ENCODE measurements at places on chromosomes 1 and 21.

DNA sequence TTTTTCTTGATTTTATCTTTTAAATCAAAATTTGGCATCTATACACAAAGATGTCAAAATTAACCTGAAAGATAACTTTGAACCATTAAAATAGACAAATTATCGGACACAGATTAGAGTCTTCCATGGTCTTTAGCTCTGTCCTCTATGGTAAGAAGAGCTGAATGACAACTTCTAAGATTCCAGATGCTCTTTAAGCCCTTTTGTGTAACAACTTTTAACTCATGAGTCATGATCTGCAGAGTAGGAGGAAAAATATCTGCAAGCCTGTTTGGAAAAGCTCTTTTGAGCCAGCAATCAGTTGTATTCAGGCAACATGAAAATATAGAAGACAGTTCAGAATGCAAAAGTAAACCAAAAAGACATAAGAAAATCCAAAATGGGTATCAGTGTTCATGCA lies 37.8 kb downstream of the TTC13 start:
- DNase-seq: no peak

DNA sequence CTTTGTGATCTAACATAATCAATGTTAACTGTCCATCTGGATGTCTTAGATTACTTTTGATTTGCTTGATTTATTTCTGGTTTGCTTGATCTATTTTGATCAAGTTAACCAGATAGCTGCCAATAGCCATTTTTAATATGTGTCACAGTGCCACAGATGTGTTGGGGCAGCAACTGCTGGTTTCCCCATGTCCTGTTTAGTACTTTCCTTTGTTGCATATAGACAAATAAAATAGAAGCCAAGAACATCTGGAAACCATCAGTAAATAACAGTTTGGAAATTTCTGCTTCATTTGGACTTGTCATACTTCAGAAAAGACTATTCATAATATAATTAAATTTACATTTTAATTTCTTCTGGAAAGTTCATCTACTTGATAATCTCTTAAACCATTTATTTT lies 145.6 kb upstream of the C21orf91 start:
- DNase-seq: no peak

DNA sequence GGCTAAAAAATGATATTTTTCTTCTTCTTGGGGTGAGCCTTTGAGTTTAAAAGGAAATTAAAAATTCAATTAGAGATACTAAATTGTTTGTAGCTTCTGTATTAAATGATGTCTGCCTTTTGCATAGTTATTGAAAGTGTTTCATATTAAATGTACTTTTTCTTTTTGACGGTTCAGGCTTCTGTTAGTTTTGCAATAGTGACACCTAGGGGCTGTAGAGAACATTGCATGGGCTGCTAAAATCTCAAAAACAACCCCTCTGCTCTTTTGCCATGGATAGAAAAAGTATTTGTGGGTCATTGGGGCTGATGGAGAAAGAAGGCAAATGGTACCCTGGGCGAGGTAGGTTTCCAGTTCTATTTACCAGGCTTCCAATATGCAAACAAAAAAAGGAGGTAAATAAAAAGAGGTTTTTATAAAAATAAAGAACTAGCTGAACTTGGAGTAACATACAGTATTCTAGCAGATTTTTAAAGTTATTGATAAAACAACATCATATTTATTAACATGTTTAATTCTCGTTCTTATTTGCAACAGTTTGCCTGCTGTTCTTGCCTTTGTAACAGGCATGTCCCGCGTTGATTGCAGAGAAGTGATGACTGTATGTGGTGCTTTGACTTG lies 115.4 kb upstream of the HOOK1 start:
- peak; percentile 27 for DNase-seq

- DNase-seq: no peak
Observed at GRCh38 chr1:55334160-55334559, 119.0 kb upstream of the USP24 start.

- no peak for DNase-seq
Observed at GRCh38 chr1:43565600-43566360, 35.1 kb downstream of the PTPRF start.

GRCh38 chr1:26828411-26828991 lies 2.0 kb downstream of the ZDHHC18 start:
- no peak for DNase-seq

GRCh38 chr1:96104906-96105305 lies 616.7 kb upstream of the PTBP2 start:
- no peak for DNase-seq

DNA sequence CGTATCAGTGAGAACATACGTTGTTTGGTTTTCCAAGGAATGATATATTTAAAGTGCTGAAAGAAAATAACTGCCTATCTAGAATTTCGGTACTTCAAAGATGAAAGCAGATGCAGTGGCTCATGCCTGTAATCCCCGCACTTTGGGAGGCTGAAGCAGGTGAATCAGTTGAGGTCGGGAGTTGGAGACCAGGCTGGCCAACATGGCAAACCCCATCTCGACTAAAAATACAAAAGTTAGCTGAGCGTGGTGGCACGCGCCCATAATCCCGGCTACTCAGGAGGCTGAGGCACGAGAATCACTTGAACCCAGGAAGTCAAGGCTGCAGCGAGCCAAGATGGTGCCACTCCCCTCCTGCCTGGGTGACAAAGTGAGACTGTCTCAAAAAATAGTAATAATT lies 16.4 kb downstream of the CD244 start:
- DNase-seq: no peak

DNA sequence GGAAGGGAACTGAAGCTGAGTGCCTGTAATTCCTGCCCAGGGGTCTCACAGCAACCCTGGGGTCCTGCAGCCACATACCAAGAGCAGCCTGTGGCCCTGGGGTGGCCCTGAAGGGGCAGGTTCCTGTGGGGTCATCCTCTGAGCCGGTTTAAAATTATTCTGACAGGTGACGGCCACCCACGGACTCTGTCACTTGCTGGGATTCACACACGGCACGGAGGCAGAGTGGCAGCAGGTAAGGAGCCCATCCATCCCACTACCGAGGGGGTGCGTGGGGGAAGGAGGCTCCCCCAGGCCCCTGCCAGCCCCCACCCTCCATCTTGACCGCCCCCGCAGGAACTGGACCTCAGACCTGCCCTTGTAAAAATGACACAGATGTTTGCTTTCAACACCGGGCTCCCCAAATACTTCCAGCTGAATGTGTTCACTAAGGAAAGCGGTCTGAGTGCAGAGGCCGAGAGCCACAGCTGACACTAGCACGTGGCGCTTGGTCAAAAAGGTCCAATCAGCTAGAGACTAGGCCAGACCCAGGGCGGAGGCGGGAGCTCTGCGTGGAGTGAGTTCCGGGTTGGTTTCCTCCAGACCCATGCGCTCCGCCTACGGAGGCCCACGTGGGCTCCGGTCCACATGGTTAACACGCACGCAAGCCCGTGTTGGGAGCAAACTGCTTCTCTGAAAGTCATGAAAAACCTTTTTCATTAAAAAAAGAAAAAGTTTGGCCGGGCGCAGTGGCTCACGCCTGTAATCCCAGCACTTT lies 10.0 kb downstream of the YBEY start:
- DNase-seq: no peak

DNA sequence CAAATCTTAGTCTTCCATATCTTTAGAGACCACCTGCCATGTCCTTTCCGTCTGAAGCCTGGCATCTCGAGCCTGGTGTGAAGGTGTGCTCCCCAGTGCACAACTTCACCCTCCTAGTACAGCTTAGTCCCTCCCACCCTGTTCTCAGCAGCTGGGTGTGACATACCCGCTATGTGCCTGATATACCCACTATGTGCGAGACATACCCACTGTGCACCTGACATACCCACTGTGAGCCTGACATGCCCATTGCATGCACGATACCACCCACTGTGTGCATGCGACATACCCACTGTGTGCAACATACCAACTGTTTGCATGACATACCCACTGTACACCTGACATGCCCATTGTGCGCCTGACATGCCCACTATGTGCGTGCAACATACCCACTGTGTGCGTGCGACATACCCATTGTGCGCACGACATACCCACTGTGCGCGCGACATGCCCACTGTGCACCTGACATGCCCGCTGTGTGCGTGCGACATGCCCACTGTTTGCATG lies 3.0 kb upstream of the RRP1 start:
- no peak for DNase-seq

- DNase-seq: no peak
Observed at GRCh38 chr1:203296460-203297073, 8.8 kb upstream of the BTG2 start.

DNA sequence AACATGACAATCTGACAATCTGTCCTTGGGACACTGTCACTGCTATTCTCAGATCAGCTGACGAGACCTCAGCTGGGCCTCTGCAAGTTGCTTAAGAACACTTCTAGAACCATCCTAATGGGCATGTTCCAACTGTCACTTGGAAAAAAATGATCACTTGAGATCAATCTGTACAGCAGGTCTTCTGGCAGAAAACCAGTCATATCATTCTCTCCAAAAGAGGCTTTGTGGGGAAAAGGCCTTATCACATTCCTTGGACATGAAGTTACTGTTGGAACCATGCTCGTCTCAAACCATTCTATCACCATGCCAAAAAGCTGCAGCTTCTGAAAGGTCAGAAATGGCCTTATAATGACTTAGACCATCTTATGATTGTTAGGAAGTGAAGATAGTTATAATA lies 744.2 kb downstream of the USP25 start:
- no peak for DNase-seq

DNA sequence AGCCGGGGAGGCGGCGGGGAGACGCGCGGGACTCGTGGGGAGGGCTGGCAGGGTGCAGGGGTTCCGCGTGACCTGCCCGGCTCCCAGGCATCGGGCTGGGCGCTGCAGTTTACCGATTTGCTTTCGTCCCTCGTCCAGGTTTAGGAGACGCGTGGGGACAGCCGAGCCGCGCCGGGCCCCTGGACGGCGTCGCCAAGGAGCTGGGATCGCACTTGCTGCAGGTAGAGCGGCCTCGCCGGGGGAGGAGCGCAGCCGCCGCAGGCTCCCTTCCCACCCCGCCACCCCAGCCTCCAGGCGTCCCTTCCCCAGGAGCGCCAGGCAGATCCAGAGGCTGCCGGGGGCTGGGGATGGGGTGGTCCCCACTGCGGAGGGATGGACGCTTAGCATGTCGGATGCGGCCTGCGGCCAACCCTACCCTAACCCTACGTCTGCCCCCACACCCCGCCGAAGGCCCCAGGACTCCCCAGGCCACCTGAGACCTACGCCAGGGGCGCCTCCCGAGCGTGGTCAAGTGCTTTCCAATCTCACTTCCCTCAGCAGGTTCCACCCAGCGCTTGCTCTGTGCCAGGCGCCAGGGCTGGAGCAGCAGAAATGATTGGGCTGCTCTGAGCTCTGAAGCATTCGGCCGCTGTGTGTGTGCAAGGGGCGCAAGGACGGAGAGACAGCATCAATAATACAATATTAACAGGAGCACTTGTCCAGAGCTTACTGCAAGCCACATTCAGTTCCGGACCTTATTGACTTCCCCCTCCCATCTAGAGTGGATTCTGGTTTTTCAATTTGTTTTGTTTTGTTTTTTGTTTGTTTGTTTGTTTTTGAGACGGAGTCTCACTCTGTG lies 10.3 kb downstream of the SIM2 start:
- DNase-seq: no peak

GRCh38 chr1:167291539-167292185 lies 71.0 kb downstream of the POU2F1 start:
- DNase-seq: no peak

- no peak for DNase-seq
Observed at GRCh38 chr1:20962576-20963258, 175.6 kb upstream of the HP1BP3 start.

DNA sequence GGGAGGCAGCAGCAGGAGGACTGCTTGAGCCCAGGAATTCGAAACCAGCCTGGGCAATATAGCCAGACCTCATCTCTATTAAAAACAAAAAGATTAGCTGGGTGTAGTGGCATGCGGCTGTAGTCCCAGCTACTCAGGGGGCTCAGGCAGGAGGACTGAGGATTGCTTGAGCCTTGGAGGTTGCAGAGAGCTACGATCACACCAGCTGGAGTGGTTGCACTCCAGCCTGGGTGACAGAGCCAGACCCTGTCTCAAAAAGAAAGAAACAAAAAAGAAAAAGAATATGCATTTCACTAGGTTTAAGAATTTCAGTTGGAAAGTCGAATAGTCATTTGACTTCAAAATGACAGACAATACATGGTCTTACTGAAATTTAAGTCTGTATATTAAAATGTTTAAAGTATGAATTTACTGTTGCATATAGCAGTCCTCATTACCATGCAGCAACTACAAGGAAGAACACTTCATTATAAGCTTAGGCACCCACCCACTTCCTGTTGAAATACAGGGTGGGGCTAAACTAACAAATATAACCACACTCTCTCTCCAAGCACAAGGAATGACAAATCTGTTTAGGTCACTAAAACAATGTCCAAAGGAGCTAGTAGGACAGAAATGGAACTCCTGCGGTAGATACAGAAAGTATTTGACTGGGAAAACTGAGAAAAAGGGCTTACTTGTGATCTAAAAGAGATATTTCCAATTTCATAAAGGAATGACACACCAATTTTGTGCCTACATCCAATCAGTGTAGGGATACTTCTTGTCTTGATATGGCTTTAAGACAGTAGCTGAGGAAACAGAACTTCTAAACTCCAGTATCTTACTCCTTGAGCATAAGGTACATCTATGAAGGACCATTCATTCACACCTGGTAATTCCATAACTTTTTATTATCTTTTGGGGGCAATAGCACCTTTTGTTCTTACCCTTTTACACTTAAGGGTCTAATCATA lies 44.1 kb downstream of the GPR3 start:
- no peak for DNase-seq

- DNase-seq: no peak
Observed at GRCh38 chr1:26132128-26132833, 20.7 kb downstream of the PDIK1L start.

DNA sequence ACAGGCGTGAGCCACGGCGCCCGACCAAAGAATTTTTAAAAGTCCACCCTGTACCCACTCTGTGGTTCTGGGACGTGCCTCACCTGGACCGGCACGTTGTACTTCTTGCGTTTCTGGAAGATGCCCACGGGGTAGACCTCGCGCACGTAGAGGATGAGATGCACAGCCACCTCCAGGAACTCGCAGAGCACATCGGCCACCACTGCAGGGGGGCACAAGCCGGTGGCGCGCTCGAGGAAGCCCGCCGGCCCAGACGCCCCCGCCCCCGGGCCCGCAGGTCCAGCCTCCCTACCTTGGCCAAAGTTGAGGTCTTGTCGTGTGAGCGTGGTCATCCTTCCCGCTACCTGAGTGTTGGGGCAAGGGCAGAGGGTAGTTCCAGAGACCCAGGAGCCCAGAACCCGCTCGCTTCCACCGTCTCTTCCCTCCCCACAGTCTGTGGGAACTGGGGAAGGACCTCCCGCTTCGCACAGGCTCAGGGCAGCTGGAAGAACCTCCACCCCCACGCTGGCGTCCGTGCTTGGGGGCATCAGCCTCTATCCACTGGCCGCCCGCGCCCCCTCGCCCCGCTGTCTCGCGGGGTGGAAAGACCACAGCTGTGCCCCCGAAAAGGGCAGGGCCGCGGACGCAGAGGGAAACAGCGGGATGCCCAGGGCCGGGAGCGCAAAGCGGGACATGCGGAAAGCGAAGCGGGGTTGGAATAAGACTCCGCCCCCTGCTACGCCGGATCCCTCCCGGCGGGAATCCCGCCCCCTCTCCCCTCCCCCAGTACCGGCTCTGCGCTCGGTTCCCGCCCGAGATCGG lies 478 bp downstream of the MAD2L2 start:
- DNase-seq: no peak

- DNase-seq: no peak
Observed at GRCh38 chr1:211648336-211648735, 27.1 kb downstream of the NEK2 start.

GRCh38 chr21:39640754-39641153 lies 28.0 kb downstream of the B3GALT5 start:
- no peak for DNase-seq

All from HAP-1 (cell line).